ENCODE measurements at places on chromosomes 1 and 21.

- no peak for DNase-seq
These were observed 246.5 kb downstream of the TOMM20 start for GRCh38 chr1:234881893-234882771.

- DNase-seq, result no peak
These were observed 26.5 kb upstream of the KRTAP19-8 start for GRCh38 chr21:31064803-31065202.

DNA sequence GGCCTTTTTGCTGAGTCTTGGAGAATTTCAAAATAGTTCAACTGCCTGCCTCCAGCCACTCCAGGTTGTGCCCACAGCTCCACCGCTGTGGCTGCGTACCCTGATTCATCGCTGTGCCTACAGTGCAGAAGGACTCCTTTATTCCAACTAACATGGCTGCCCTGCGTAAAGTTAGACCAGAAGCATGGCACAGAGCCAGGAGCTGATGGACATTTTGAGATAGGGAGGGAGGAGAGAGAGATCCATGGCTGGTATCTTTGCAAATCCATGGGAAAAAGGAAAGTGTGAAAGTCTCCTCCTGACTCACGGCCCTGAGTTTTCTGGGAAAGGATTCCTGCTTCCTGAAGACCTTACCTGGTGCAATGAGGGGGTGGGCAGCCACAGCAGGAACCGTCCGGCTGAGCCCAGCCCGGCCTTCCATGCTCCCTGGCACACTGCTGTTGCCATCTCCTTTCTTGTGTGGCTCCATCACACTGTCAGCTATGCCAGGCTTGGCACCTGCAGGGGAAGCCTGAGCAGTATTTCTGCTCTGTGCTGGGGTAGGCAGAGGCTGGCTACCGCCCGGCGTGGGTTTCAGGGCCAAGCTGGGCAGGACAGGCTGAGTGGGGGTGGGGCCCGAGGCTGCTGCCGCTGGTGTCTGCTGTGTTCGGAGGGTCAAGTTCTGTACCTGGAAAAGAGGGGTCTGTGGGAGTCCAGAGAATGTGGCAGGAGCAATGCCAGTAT, 46.0 kb upstream of the A3GALT2 start:
- no peak for DNase-seq

DNA sequence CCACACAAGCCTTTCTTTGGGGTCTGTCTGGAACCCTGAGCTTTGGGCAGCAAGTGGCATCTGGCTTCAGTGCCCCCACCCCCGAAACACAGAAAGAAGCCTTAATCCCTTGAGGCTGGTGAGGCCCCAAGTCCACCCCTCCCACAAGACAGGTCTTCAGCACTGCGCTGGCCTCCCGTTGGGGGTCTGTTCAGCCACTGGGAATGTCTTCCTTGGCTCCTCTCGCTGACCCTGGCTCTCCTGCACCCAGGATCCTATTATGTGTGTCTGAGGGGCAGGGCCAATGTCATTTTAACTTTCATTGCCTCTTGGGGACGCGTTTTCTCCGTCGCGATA, 26.9 kb downstream of the ATP8B2 start:
- DNase-seq, result no peak

DNA sequence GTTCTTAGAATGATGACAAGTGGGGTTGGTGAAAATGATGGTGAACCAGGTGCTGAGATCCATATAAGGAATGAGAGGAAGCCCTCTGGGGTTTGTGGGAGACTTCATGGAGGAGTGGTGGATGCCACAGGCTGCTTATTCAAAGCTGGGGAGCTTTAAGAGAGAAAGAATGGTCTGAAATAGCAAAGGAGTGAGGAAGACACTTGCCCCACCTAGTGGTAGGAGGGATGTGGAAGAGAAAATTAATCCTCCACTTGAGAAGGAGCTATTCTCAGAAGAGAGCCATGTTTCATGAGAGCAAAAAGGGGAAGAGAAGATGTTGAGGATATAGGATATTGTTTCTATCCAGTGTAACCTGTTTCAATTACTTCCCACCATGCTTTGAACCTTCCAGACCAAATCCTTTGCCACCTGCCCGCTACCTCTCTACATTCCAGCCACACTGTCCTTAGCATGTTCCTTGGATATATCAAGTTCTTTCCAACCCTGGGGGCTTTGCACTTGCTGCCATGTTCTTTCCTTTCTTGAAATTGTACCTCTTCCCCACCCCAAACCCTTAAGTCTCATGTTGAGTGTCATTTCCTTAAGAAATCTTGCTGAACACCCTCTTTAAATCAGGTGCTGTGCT, 19.6 kb upstream of the ZNF648 start:
- peak; percentile 29 for DNase-seq

DNA sequence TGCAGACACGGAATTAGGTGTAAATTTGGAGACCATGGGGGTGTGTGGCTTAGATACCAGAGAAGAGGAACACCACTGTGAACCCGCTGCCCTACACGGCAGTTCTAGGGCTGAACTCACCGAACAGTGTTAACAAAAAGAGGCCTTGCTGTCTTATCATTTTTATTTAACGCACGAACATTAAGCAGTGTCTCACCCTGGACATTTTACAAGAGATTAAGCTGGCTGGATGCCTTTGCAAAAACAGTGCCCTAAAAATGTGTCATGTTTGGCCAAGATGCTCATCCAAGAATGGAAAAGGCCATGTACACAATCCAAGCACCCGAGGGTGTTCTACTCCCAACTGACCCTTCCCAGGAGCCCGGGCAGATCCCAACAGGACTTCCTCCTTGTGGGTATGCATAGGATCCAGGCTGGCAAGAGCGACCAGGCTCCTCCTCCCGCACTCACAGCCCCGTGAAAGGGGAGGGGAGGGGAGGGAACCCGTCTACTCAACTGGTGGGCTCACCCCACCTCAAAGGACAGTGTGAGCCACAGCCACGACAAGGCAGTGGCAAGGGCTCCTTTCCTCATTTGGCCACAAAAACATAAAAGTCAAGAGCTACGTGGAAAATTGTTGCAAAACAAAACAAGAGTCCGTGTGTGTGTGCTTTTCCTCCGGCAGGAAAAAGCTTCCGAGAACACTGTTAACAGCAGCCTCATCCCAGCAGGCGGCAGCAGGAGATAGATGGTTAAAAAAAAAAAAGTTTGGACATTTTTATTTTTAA, 20.3 kb downstream of the C2CD2 start:
- no peak for DNase-seq

GRCh38 chr1:183097438-183098051, 74.3 kb downstream of the LAMC1 start:
- peak; percentile 61 for DNase-seq

DNA sequence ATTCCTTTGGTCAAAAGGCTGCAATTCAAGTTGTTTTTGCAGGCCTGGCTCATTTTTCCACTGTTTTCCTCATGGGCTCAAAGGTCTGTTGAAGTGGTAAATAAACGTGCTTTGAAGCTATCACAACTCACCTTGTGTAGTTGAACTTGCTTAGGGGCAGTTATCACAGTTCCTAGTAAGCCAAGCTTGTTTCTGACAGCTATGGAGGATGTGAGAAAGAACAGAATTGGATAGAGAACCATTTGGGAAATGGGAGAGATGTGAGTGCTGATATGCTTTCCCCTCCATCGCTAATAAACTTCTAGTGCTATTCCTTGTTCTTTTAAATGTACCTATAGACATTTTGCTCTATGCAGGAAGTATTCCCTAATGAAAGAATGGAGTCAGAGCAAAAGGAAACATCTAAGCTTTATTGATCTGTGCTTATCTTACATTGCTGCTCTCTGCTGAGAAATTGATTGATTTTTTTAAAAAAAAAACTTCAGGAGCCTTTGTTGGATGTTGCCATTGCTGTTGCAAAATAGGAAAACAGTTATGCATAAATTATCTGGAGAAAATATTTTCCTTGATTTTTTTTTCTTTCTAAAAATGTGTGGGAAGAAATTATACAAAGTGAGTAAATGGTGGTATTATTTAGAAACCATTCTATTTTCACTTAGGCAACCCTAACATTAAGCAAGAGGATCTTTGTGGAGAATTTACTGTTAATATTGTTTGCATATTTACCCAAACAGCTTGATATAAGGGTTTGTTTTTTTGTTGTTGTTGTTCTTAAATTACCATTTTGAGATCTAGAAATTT, 118.2 kb downstream of the MAGI3 start:
- no peak for DNase-seq

- DNase-seq, result no peak
These were observed 28.4 kb downstream of the ELF3 start for GRCh38 chr1:202038688-202039346.

DNA sequence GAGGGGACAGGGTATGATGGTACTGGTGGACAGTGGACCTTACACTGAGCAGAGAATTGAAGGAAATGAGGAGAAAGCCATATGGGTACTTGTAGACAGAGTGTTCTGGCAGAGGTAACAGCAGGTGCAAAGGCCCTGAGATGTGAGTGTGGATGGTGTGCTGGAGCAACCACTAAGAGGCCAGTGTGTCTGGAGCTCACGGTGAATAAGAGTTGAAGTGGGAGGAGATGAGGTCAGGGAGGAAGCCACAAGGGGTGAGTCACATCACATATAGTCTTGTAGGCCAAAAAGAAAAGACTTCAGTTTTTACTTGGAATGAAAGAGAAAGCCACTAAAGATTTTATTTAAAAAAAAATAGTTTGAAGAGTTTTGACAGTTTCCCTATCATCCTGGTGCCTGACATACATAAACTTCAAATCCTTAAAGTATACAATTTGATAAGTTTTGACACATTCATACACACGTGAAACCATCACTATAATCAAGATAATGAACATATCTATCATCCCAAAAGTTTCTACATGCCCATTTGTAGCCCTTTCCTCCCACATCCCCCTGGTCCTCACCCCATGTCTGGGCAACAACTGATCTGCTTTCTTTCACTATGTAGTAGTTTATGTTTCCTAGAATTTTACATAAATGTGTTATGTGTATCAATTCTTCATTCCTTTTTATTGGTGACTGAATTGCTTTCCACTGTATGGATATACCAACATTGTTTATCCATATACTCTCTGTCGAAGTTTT, 148.4 kb downstream of the GPATCH2 start:
- DNase-seq, result peak; percentile 86

DNA sequence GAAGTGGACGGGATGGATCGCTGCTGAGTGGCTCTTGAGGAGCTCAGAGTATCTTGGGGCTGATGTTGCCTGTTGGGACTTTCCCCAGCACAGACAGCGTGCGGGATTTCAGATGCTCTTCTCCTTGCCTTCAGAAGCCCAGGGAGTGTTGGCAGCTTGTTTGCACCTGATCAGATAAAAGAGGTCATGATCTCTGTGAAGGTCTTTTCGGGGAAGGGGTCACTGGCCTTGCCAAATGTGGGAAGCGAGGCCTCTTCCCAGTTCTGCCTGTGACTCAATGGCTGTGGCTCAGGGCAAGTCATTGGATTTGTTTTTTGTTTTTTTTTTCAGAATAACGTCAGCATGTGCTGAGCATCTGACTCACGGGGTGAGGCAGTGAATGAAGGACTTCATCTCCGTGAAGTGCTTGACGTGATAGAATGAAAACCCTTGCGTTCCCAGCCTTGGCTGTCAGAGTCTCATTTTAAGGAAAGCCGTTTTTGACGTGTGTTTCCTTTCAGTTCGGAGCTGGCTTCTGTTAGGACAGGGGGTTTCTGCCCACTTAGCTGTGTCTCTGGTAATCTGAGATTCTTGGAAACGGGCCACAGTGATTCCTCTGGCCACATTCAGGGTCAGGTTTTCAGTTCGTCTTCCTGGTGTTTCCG, 46.7 kb downstream of the GALNT2 start:
- peak; percentile 97 for DNase-seq

GRCh38 chr1:207063014-207063413, 9.9 kb downstream of the PFKFB2 start:
- no peak for DNase-seq

DNA sequence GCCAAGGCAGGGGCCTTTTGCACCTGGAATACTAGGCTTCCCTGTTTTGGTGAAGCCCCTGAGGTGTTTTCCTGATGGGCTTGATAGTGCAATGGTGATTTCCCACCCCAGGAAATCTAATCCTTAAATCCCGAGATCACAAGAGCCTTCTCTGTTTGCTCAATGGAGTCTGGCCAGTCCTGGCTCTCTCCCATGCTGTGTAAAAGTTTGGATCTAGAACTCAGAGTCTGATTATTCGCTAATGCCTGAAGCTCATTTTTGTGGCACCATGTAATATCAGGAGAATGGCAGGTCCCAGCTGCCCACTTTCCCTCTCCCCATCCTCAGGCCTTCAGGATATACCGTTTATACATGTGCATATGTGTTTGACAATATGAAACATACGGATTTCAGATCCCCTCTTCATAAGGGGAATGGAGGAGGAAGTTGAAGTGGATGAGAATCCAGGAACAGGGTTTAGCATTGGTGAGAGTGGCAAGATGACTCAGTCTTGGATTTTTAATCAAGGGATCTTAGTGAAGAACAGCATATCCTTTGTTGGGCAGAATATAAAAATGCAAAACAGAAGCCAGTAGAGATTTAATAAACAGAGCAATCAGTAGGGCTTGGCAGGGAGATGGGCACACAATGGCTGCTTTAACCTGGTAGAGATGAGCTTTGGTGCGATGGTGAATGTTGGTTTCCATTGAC, 62.1 kb downstream of the CLIC6 start:
- no peak for DNase-seq

- DNase-seq, result no peak
These were observed 687 bp downstream of the PRKAB2 start for GRCh38 chr1:147171399-147172167.

DNA sequence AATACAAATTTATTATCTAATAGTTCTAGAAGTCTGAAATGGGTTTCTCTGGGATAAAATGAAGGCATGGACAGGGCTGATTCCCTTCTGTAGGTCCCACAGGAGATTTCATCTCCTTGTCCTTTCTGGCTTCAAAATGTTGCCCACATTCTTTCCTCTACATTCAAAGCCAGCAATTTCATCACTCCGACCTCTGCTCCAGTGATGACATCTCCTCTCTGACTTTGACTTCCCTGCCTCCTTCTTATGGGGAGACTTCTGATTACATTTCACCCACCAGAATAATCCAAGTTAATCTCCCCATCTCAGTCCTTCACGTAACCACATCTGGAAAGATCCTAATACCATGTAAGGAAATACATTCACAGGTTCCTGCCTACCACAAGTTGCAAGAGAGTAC, 358.0 kb upstream of the C1orf87 start:
- DNase-seq, result no peak

DNA sequence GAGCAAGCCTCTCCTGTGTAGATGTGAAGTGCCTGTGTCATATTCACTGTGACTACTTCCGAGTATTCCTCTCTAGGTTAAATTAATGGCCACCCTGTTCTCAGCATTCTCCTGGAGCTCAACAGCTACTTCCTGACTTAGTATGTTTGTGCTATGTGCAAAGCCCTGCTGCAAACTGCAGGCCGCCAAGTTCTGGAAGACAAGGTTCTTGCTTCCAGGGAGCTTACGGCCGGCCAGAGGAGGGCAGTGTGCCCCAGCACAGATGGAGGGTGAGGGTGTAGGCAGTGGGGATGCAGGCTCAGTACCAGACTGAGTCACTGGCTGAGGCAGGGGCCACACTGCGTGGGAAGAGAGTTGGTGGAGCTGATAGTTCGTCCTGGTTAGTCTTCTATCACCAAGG, 43.2 kb downstream of the ELK4 start:
- DNase-seq, result peak; percentile 58

- DNase-seq, result no peak
These were observed 919 bp downstream of the HECTD3 start for GRCh38 chr1:45009956-45010854.

DNA sequence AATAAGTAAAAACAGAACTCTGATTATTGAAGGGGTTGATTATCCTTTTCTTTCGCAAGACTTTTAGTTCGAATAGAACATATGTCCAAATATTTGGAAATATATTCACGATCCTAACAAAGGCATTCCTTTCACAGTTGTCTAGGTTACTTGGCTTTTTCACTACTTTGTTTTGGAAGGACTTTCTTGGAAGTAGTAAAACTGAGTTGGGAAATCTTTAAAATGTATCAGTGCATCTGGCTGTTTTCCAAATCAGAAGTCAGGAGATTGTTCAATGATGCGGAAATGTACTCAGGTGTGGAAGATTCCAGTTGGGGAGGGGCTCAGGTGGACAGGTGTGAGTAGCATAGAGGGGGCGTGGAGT, 67.1 kb downstream of the SH3BGR start:
- no peak for DNase-seq

Data from astrocyte of the spinal cord (primary cell).